ENCODE measurements at places on chromosomes 1 and 21.
A peak's percentile ranks its signal among the peaks of the same experiment; 100 is the strongest.

DNA sequence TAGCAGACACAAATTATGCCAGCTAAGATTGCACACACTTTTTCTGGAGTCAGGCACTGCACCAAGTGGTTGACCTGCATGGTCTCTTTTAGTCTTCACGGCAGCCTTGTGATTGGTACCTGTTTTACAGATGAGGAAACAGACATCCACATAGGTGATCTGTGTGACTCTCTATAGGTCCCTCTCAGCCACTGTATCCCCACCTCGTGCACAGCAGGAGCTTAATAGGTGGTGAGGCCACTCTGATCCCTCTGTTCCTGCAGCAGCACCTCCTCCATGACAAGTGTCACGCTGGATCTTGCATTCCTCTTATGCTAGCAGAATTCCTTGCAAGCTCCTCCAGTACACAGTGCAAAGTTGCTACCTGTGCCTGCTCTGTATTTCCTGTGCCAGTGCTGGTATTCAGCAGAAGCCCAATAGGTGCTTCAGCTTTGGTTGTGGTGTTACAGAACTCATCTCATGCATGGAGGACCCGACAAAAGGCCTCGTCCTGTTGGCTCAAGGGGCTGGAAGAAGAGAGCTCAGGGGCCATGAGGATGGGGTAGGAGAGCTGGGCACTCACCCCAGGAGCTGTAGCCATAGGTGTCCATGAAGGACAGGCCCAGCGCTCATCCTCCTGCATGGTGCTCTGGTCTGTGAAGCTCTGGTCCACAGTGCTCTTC, 546.7 kb downstream of the PTPRU start:
- DNase-seq: no peak

DNA sequence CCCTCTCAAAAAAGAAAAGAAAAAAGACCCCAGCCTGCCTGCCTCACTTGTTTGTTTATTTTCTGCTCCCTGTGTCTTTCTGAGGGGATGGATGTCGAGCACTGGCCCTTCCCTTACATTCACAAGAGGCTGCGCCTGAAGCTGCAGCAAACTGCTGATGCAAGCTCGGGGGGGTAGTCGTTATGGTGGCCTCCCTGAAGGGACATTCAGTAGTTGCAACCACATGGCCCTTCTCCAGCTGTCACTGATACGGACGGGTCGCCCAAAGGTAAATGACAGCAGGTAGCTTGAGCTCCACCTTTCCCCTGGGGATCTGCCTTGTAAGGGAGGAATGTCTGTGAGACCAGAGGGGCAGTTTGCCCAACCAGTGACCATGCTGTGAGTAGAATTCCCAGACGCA, 17.7 kb downstream of the PLEKHM2 start:
- DNase-seq: no peak

- DNase-seq: peak; percentile 38
These were observed 120.8 kb upstream of the RRP15 start for GRCh38 chr1:218164111-218164929.

DNA sequence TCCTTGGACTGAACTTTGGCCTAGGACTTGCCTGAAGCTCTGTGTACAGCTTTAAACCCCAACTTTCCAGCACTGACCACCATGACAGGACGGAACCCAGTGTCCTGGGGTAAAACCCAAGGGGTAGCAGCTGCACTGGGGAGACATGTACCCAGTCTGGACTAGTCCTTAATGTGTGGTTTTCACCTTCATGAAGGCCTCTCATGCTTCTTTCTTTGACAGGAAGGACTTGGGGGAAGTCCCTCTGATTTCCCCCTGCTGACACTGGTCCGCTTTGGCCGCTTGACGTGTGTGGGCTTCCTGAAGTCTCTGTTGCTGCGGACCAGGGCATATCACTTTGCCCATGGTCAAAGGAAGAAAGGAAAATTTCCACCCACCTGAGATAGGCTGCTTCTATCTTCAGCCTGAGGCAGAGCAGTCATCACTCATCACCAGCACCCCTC, 66.3 kb upstream of the PRDX6 start:
- no peak for DNase-seq

- DNase-seq: no peak
These were observed 20.5 kb downstream of the ARMH1 start for GRCh38 chr1:44694863-44695478.

DNA sequence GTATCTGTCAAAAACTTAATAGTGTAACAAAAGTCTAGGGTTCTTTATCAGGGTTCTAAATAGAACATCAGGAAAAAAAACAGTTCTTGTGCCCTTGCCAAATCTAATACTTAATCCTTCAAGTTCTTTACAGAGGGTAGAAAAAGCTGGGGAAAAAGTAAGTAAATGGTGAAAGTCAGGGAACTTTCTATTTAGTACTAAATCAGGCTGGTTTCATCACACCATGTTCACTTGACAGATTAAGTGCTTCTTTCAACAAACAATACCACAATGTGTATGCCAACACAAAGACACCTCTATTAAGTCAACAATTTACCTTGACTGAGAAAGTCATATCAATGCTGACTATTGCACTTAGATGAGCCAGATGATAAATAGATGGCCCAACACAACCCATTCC, 9.7 kb downstream of the DBT start:
- no peak for DNase-seq

- DNase-seq: no peak
These were observed 31.0 kb downstream of the FOXD2 start for GRCh38 chr1:47468709-47469389.

- no peak for DNase-seq
These were observed 46.9 kb downstream of the CD34 start for GRCh38 chr1:207863893-207864535.

- DNase-seq: no peak
These were observed 44.8 kb downstream of the TMCC2 start for GRCh38 chr1:205272536-205272935.

DNA sequence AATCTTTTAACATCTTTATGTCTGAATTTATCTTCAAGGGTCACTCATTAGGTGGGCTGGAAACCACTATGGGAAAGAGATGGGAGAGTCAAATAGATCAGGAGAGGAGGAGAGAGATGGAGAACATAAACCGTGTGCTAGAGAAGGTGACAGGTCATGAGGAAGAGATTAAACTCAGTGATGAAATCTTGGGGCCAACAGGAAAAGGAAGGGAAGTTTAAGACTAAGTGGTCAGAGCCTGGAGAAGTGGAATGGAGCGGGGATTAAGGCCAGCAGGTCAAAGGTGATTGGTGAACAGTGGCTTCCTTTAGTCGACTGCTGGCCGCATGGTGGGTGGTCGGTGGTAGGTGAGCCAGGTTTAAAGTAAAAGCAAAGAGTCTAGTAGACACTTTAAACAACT, 169.3 kb upstream of the IVNS1ABP start:
- no peak for DNase-seq

DNA sequence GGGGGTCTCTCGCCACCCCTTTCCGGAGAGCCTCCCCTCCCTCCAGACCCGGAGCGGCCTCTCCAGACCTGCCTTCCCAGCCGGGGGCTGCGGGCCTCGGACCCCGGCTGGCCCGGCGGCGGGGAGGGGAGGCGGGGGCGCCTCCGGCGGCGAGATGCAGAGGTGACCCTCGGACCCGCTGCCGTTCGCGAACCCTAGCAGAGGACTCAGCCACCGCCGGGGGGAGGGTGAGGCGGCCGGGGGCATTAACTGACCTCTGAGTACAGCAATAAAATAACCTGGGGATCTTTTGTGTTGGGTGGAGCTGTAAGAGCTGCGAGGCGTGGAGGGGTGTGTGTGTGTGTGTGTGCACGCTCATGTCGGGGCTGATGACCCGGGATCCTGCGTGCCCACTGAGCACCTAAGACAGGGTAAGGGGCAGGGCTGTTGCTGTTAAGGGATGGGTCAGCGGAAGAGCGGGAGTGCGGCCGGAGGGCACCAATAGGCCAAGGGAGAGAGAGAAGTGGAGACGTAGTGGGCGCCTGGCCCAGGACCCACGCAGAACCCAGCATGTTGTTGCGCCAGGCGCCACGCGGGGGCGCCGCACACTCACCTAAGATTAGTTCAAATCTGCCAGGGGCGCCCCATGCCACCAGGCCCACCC, 6.3 kb downstream of the HAPLN2 start:
- peak; percentile 80 for DNase-seq

GRCh38 chr1:173570370-173571007, 32.4 kb downstream of the SLC9C2 start:
- DNase-seq: no peak

DNA sequence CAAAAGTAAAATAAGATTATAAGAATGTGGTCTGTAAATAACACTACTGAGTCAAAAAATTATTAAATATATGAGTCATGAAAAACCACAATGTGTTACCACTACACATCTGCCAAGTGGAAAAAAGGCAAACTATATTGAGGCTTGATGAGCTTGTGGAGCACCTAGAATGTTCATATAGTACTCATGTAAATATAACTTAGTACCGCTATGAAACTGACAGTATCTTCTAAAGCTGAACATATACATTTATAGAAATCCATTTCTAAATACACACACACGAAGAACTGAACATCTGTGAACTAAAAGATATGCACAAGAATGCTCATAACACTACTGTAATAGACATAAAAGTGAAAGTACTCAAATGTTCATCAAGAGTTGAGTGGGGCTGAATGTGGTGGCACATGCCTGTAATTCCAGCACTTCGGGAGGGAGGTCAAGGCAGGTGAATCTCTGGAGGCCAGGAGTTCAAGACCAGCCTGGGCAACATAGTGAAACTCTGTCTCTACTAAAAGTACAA, 18.5 kb upstream of the GBP3 start:
- peak; percentile 34 for DNase-seq

DNA sequence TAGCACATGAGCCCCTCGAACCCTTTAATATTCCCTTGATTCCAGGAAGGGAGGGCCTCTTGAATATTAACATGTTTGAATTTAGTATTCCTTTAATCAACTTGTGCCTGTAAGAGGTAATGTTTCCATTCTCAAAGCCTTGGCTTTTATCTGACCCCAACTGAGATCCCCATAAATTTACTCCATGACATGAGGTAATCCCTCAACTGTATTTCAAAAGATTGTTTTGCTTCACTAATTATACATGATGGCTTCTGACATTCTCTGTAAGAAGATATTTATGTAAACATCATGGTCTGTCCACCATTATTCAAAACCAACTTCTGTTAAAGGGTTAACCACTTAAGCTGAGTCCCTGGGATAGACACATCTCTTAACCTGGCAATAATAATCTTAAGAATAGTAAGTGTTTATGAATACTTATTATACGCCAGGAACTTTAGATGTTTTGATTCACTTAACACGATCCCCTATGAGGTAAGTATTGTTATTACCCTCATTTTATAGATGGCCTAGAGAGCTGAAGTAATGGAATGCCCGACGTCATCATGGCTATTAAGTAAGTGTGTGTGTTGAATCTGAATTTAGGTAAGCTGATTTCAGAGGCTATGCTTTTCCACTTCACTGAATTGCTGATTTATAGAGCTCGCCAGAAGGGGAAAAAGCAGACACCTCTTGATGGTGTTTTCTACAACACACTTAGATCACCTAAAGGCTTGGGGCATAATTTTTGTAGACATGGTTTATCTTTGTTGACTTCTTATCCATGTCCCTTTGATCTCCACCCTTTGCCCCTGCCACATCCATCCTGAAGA, 11.1 kb downstream of the KRTAP19-1 start:
- no peak for DNase-seq

DNA sequence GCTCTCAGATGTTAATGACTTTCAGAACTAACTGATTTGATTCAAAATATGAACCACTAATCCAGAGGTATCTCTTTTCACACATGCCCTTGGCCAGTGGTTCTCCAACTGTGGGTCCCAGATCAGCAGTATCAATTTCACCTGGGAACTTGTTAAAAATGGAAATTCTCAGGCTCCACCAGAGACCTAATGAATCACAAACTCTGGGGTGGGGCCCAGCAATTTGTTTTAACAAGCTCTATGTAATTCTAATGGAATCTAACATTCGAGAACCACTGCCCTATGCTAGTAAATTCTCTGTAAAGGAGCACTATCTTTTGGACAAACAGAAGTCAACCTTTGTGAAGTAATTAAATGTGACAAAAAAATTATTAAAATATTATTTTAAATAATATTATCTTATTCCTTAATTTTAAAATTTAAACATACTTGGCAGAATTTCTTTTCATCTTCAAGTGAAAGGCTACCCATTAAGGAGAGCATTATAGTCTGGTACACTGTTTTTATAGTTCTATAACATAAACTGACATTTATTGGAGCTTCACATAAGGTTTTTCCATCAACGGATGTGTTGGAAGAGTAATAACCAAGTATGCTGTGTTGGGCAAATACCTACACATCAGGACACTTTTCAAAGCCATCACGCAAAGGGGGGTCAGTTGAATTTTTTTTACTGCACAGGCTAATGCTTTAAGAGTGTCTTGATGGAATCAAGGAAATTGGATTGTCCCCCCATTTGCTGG, 130.4 kb downstream of the LHX4 start:
- DNase-seq: peak; percentile 67

DNA sequence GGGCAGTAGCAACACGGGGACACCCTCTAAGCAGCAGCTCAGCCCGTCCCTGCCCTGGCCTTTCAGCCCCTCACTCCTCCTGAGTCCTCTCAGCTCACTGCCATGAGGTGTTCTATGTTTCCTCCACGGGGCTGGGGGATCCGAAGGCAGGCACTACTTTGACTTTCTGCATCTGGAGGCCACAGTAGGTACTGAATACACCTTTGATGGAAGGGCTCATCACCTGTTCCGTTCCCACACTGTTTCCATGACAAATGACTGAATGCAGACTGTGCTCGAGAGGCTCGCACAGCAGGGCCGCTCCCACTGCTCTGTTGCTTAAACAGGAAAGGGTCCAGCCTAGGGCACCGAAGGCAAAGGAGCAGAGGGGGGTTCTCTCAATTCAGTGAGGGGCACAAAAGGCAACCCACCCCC, 77.6 kb upstream of the DNAH14 start:
- DNase-seq: no peak
